Type B pancreatic cell (in vitro differentiated cells): ENCODE measurements at places on chromosomes 13 and 19.

GRCh38 chr13:73987618-73988017 lies 146.6 kb downstream of the KLF12 start:
- no peak for DNase-seq

DNA sequence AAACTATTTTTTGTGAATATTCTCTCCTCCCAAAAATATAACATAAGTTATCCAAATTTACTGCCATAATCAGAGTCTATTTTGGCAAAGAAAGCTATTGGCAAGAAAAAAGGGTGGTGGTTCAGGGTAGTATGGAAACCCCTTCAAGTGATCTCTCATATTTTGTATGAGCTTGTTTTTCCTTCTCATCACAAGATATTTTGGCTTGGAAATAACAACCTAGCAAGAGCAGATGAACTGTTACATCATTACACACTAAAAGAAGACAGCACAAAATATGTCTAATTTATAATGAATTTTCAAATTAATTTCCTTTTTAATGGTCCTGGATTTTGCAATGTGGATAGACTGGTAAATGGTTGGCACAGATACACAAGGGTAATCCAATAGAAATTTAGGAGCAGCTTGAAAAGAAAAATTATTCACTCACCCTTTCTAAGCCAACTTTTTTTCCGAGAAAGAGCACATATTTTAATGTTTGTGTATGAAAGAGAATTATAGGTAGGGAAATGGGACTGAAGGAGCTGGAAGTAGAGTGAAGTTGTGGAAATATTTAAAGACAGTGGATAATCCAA lies 225.1 kb downstream of the EFNB2 start:
- no peak for DNase-seq

GRCh38 chr13:39317291-39317690 lies 279.0 kb downstream of the NHLRC3 start:
- no peak for DNase-seq

- peak; percentile 89 for DNase-seq
Measured at GRCh38 chr19:19145684-19146608, 7.7 kb upstream of the TMEM161A start.

GRCh38 chr13:93794197-93794885 lies 567.7 kb downstream of the GPC6 start:
- DNase-seq: no peak

GRCh38 chr13:95861296-95861695 lies 184.4 kb downstream of the DNAJC3 start:
- DNase-seq: no peak

DNA sequence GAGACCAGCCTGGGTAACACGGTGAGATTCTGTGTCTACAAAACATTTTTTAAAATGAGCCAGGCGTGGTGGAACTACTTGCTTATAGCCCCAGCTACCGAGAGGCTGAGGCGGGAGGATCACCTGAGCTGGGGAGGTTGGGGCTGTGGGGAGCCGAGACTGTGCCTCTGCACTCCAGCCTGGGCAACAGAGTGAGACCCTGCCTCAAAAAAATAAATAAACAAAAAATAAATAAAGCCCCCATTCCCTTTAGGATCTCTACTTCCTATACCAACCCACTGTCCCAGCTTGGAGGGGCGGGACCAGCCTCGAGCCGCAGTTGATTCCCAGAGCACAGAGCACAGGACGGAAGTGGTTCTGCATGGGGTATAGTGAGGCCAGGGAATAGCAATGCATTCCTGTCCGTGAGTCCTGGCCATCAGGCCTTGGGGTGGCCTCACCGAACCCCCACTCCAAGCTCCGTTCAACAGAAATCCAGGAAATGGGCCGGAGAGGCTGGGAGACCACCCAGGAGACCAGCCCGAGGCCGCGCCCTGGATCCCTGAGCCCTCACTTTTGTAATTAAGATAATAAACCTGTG lies 4.9 kb upstream of the PTBP1 start:
- no peak for DNase-seq

DNA sequence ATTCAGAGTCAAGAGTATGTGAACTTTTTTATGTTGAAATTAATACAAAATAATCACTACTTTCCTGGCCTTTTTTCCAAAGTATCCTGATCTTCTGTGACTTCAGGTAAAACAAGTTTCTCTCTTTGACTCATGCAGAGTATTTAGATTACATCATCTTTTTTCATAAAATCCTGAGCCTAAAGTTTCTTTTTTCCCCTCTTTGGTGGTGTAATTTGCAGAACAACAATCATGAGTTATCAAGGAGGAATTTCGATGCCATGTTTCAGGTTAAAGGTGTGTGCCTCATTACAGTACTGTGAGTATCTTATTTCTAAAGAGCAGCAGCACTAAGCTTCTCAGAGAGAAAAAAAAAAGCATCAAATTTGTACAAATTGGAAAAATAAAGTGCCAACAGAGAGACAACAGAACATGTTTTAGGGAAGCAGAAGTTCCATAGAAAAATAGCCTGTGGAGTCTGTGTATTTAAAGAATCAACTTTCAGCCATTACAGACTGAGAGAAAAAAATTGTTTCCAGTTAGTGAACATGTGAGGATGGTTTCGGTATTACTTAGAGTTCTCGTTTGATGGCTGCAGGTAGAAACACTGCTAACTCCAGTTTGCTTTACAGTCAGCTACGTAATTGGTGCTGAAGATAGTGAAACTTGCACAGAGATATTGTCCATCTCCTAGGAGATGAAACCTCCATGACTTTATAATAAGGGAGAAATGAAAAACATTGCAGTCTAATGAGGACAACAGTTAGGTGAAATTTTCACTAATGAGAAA lies 78.1 kb upstream of the PCDH9 start:
- DNase-seq: no peak

- no peak for DNase-seq
Measured at GRCh38 chr19:46654621-46655152, 6.3 kb downstream of the DACT3 start.

GRCh38 chr19:49512970-49513745 lies 697 bp downstream of the FCGRT start:
- DNase-seq: no peak

DNA sequence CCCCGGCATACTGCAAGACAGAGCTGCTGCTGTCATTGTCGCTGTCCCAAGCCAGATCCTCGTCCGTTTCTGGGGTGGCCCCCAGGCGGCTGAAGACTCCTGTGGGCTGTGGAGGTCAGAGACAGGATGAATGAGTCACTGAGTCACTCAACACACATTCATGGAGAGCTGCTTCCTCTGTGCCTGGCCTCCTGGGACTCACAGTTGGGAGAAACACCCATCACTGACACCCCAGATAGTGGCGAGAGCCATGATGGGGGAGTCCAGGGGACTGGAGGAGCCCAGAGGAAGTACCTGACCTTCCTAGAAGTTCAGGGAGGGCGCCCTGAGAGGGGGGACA lies 26.0 kb downstream of the C19orf47 start:
- no peak for DNase-seq

DNA sequence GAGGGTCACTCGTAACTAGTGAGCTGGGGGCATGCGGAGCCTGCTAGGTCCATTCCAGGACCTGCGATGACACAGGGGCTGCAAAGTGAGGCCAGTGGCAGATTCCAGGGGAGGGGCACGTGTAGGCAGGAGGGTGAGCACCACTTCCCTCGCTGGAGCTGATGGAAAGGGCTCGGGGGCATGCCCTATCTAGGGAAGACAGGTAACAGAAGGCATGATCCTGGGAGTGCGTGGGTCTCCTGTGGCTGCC lies 51.2 kb downstream of the KLF2 start:
- DNase-seq: no peak

- no peak for DNase-seq
Measured at GRCh38 chr13:109547942-109548341, 238.4 kb downstream of the IRS2 start.

DNA sequence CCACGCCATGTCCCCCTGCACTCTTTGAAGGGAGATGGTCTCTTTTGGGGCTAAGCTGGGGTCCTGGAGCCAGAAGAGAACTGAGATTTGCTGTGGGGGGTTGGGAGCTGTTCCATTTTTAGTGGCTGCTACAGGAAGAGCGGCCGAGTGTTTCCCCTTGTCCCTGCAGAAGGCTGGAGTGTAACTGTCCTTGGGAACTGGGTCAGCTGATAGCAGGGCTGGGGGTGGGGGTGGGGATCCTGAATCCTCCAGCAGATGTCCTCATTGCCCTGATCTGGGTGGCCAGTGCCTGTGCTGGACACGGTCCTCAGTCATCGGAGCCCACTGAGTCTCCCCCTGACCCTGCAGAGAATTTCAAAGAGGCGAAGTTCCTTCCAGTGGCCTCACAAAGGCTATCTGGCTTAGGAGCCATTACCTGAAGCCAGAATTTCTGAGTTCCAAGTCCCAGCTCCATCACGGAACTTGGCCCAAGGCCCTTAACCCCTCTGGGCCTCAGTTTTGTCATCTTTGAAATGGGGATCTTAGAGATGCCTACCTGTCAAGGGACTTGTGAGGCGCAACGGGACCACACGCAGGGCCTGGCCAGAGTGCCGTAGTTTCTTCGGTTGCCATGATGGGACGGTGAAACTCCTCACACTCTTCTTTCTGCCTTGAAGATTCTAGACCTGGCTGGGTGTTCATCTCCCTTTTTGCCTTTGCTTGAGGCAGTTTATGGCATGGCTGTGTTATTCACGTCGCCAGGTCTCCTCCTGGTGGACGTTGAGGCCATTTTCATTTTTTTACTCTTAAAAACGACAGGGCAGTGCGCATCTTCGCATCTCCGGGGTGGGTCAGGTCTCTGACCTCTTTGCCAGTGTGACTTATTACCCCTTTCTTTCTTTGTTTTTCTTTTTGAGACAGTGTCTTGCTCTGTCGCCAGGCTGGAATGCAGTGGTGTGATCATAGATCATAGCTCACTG lies 51.9 kb downstream of the DNM2 start:
- DNase-seq: no peak

DNA sequence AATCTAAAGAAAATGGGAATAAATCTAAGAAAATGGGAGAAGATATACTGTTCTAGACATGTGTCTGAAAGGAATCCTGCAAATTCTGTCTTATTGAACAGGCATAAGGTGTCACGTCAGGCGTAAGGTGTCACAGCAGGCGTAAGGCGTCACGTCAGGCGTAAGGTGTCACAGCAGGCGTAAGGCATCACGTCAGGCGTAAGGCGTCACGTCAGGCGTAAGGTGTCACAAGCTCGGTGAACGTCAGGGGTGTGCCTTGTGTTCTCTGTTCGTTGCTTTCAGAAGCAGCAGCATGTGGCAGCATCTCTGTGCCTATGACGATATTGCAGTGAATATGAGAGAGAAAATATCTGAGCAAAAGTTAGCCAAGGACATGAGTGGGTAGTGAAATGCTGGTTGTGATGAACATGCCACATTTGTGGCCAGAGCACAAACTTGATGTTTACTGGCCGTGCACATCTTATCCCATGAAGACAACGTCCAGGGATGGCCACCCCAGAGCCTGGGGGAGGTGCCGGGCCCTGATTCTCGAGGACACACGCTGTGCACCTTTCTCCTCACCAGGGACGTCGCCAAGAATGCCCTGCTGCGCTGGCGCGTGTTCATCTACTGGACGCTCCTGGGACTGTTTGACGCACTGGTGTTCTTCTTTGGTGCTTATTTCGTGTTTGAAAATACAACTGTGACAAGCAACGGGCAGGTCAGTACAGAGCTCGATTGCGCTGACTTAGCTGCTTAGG lies 107.0 kb upstream of the MCF2L start:
- no peak for DNase-seq

DNA sequence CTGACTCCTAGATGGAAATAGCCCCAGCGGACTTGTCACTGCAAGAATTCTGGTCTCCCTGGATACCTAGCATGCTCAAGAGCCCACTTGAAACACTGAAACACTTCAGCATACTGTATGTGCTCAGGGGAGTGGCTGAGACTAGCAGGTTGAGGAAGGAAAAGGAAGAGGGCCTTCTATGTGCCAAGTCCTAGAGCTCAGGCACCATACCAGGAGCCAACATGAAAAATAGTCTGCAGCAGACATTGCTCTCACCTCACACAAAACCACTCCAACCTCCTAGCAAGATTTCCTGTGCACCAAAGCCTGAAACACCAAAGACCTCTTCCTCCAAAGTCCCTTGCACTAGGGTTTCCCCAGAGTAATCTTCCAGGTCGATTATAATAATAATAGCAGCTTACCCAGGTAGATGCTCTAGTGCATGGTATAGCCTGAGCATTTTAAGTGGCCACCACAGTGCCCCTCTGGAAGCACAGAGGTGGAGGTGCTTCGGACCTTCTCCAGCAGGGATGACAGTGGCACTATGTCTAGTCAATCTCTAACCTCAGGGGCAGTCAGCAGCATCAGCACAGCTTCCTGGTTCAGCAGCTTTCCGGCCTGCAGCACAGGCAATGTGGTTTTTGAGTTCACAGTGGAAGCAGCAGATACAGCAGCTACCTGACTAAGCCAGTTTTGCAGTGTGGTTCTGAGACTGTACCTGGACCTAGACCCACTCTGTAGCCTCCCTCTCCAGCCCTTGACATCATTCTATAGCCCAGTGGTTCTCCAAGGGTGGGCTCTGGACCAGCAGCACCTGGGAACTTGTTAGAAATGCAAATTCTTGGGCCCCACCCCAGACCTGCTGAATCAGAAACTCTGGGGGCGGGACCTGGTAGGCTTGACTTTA lies 45.6 kb upstream of the UBE2L5 start:
- DNase-seq: no peak

DNA sequence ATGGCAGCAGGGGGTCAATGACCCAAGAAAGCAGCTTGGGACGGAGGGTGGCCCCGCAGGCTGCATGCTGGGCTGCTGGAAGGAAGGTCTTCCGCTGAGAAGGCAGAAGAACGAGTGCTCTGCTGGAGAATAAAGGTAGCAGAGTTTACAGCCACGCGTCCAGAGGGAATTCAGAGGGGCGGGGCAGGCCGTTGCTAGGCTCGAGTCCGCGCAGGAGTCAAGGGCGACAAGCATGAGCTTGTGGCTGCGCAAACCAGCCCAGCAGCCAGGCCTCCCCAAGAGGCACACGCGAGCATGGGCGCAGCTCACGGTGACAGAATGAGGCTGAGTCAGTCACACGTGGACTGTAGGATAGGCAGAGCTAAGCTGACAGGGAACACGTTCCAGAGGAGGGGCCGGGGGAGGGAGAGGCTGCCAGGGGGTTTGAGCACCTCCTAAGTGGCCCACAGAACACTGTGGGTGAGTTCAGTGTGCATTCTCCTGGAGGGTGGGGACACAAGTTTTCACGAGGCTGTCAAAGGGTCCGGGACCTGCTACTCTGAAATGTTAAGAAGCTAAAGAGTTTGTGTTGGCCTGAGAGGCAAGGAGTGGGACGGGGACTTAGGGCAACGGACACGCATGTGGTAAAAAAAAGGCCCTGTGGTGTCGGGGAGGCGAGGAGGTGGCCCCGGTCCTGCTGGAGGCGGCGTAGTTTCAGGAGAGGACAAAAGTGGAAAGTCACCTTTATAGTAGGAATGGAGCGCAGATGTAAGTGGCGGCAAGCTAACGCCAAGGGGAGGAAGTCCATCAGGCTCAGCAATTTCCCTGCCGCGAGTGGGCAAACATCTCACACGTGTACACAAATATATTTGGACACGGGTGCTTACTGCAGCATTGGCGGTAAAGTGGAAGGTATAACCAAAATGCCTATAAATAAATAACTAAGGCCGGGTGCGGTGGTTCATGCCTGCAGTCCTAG lies 17.7 kb downstream of the RFX2 start:
- peak; percentile 81 for DNase-seq

- DNase-seq: no peak
Measured at GRCh38 chr13:100600915-100601314, 12.3 kb upstream of the GGACT start.
